ENCODE measurements at places on chromosomes 2 and 18.
A peak's percentile ranks its signal among the peaks of the same experiment; 100 is the strongest.

DNA sequence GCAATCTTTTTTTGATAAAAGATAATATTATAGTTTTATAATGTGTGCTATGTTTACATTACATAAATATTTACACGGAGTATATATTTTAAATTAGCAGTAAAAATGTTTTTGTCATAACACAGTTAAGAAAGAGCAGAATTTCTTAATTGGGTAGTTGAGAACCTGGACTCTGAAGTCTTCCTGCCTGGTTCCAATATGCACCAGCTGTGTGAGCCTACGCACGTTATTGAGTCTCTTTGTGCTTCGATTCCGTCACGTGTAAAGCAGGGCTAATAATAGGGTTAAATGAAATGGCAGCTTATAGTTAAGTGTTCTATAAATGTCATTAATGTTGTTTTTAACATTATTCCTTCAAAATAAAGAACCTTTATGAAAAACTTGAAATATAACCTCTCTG, 1.2 kb upstream of the CCDC88A start:
- no peak overlapping the region for H3K27ac ChIP-seq
- DNase-seq = no peak
- H3K4me1 ChIP-seq = peaks cover 9% of the 10 kb centered on the region
- no peak overlapping the region for H3K4me3 ChIP-seq

DNA sequence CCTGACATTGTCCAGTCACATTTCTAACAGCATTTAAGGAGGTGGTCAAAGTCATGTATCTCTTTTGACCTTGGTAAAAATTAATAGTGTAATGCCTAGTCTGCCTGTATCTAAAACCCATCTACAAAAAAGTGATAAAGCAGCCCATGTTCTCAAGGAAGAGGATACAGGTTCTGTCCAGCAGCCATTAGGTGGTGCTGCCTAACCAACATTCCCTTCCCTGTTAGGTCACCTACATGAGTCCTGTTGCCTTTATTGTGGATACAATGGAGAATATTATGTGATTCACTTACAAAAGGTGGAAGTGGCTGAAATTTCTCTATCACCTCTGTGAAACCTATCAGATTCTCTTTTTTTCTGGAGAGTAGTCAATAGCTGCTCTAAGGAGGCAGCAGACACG, 52.5 kb downstream of the AQP4 start:
- DNase-seq = peak; percentile 3
- no peaks in the 10 kb centered on the region for H3K4me1 ChIP-seq
- H3K36me3 ChIP-seq = no peaks in the 10 kb centered on the region
- H3K27ac ChIP-seq = no peak overlapping the region

DNA sequence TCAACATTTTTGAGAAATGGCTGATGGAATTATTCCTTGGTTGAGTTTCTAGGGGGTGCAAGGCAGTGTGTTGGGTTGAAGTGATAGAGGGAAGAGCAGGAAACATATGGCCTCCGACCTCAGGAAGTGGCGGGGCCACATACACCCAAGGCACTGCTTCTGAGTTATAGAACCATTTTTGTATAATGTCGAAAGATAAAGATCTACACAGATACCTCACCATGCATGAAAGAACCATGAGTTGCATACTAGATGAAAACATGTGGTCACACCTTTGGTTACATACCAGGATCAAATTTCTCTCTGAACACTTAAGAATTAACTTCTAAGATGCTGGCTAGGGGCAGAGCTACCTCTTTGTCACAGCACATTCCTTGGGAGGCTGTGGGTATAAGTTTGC, 23.2 kb downstream of the LAMA3 start:
- no peak overlapping the region for H3K27ac ChIP-seq
- DNase-seq = peak; percentile 22
- H3K4me1 ChIP-seq = peaks cover 18% of the 10 kb centered on the region
- H3K27me3 ChIP-seq = no peaks in the 10 kb centered on the region
- H3K4me3 ChIP-seq = no peak overlapping the region

GRCh38 chr18:3238742-3239141, 8.9 kb upstream of the MYL12A start:
- no peak for DNase-seq
- no peaks in the 10 kb centered on the region for H3K27me3 ChIP-seq
- no peak overlapping the region for H3K4me3 ChIP-seq
- no peaks in the 10 kb centered on the region for H3K36me3 ChIP-seq
